CD4-positive, alpha-beta T cell (primary cell): ENCODE measurements at places on chromosomes 1 and 21. TPM values are rescaled to one million over a fixed set of nuclear protein-coding genes. Genes with fewer than 3 reads are reported as not detected.

DNA sequence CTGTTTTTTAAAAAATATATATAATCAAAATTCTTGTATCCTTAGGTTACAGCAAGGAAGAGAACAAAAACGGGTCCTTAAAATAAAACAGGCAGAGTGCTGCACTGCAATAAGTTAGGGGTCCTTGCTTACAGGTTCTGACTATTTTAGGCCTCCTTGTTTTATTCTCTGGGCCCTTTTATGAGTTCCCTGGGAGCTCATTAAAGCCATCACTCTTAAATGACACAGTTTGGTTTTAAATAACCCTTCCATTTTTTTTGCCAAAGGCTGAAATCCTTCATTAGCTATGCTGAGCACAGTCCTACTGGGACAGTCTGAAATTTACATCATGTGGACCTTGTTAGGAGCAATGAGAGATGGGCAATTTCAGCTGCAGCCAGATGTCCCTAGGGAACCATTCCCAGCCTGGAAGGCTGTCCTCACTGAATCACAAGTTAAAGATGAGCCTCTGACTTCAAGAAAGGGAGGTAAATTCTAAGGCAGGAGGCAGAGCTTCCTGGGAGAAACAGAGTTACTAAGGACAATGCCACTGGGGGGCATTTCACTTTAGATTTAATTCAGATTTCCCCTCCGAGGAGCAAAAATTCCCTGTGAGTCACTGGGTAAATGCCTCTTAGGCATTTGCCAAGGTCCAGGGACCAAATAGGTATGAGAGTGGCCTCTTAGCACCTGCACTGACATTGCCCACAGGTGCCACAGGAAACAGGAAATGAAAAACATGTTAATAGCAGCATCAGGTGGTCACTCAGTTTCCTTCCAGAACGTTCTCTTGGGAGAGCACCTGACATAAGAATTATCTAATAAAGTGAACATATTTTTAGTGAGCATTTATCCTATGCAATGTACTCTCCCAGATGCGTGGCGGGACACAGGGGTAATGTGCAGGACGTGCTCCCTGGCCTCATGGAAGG is 3.8 kb upstream of the MUL1 start:
- H3K4me1 ChIP-seq: peaks cover 17% of the 10 kb centered on the region
- DNase-seq: no peak
- H3K36me3 ChIP-seq: no peaks in the 10 kb centered on the region

DNA sequence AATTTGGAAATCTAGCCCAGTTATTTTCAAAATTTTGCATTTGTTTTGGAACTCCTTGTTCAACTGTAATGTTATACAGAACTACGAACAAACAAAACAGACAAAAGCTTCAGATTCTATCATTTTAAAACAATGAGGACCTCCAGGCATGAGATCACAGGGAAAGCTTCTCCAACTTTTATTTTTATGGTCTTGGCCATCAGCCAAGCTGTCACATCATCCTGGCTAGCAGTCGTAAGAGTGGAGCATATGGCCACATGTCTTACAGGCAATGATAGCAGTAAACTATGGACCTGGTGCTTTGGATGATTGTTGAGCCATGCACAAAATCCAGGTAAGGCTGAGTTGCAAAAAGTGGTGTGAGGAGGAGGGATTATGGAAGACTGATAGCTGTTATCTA is 299.6 kb downstream of the LMX1A start:
- no peak overlapping the region for H3K27ac ChIP-seq
- no peaks in the 10 kb centered on the region for H3K4me1 ChIP-seq

GRCh38 chr1:7462617-7463016 is 308.5 kb upstream of the VAMP3 start:
- no peaks in the 10 kb centered on the region for H3K36me3 ChIP-seq
- H3K27me3 ChIP-seq: no peaks in the 10 kb centered on the region
- no peak overlapping the region for H3K27ac ChIP-seq
- H3K4me1 ChIP-seq: no peaks in the 10 kb centered on the region
- DNase-seq: no peak

DNA sequence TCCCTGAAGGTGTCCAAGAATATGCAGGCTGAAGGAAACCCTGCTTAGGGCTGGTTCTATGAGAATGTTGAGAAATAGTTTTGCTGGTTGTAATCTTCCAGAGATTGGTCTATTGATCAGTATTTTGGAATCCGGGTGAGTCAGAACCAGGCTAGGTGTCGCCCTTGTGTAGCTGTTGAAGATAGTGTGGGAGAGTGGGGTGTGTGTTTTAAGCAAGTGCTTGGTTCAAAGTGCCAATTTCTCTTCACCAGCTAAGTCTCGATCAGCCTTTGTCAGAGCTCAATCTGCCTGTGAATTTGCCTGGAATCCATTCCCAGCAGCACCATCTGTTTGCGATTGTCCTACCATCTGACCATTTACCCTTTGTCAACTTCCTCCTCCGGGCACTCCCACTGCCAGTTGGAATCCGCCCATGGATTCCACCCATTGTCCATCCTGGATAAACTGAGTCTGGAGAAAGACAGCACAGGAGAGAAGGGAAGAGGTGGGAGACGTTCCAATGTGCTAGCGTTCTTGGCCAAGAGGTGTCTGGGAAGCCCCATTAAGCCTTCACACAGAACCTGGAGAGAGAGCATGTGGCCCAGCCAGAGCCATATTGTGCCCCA is 59.4 kb upstream of the CYP2J2 start:
- no peak for DNase-seq
- H3K27ac ChIP-seq: no peak overlapping the region
- no peaks in the 10 kb centered on the region for H3K36me3 ChIP-seq
- H3K27me3 ChIP-seq: peaks cover 2% of the 10 kb centered on the region

- H3K4me3 ChIP-seq: peak overlapping the region; percentile 41
- peak; percentile 84 for DNase-seq
- peaks cover 99% of the 10 kb centered on the region for H3K4me1 ChIP-seq
- H3K27me3 ChIP-seq: no peaks in the 10 kb centered on the region
- peaks cover 24% of the 10 kb centered on the region for H3K36me3 ChIP-seq
- H3K27ac ChIP-seq: peak overlapping the region; percentile 86
Measured at GRCh38 chr1:226679853-226680516, 59.1 kb downstream of the ITPKB start.

GRCh38 chr21:24829397-24829796 is 777.9 kb downstream of the MRPL39 start:
- H3K27me3 ChIP-seq: no peaks in the 10 kb centered on the region
- H3K4me3 ChIP-seq: no peak overlapping the region
- H3K36me3 ChIP-seq: no peaks in the 10 kb centered on the region
- H3K27ac ChIP-seq: no peak overlapping the region

- DNase-seq: no peak
- H3K27ac ChIP-seq: peak overlapping the region; percentile 89
- peaks cover 16% of the 10 kb centered on the region for H3K4me1 ChIP-seq
- H3K4me3 ChIP-seq: peak overlapping the region; percentile 79
- H3K36me3 ChIP-seq: peaks cover 30% of the 10 kb centered on the region
- no peaks in the 10 kb centered on the region for H3K27me3 ChIP-seq
Measured at GRCh38 chr1:186375929-186376319, 286 bp downstream of the ODR4 start.

- H3K4me3 ChIP-seq: no peak overlapping the region
- H3K36me3 ChIP-seq: no peaks in the 10 kb centered on the region
- H3K4me1 ChIP-seq: no peaks in the 10 kb centered on the region
- DNase-seq: no peak
- no peaks in the 10 kb centered on the region for H3K27me3 ChIP-seq
Measured at GRCh38 chr1:87120779-87121178, 206.3 kb downstream of the HS2ST1 start.

- H3K4me1 ChIP-seq: no peaks in the 10 kb centered on the region
- no peak for DNase-seq
- no peaks in the 10 kb centered on the region for H3K36me3 ChIP-seq
- H3K27ac ChIP-seq: no peak overlapping the region
- H3K4me3 ChIP-seq: no peak overlapping the region
Measured at GRCh38 chr1:207933205-207933800, 22.4 kb upstream of the CD34 start.

GRCh38 chr1:67582625-67583461 is 102.2 kb upstream of the GADD45A start:
- no peaks in the 10 kb centered on the region for H3K36me3 ChIP-seq
- H3K27ac ChIP-seq: no peak overlapping the region
- H3K4me3 ChIP-seq: no peak overlapping the region
- no peak for DNase-seq

DNA sequence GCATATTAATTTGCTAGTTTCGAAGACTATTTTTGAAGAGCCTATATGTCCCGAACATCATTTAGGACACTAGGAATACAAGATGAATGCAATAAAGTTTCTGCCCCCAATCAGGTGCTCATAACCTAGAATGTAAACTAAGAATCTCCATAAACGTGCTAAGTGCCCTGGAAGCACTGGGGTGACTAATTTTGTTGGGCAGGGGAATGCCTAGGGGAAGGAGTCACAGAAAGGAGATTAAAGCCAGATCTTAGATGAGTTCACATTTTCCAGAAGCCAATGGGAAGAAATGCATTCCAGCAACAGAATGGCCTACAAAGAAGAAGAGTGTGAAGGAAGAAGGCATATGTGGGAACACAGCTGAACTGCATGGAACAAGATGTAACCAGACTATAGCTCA is 19.5 kb downstream of the SCYL3 start:
- no peaks in the 10 kb centered on the region for H3K27me3 ChIP-seq
- no peak for DNase-seq
- no peaks in the 10 kb centered on the region for H3K4me1 ChIP-seq
- no peak overlapping the region for H3K4me3 ChIP-seq

DNA sequence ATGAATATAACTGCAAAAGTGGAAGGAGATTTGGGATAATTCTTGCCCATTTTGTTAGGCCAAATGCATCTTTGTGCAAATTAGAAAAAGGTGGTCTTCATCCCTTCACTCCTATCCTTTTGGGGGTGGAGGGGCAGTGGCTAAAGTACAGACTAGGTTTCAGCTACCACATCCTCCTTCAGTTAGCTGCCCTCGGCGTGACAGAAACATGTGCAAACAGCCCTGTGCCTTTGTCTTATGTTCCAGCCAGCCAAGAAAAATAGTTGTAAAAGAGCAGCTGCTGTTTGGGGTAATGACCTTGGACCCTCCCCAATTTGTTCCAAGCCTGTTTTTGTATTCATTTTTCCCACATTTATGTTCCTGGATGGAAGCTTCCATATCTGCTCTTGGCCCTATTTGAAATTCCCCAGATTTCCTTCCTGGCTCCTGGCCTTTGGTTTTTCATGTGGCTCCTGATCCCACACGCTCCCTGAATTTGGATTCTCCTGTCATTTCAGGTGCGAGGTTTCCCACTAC is 8.3 kb upstream of the LGALS8 start:
- H3K4me3 ChIP-seq: no peak overlapping the region
- no peak overlapping the region for H3K27ac ChIP-seq
- DNase-seq: no peak
- no peaks in the 10 kb centered on the region for H3K36me3 ChIP-seq

GRCh38 chr1:114547076-114547475 is 34.3 kb downstream of the BCAS2 start:
- H3K4me1 ChIP-seq: no peaks in the 10 kb centered on the region

GRCh38 chr1:201016211-201016651 is 7.3 kb downstream of the KIF21B start:
- peaks cover 16% of the 10 kb centered on the region for H3K36me3 ChIP-seq
- no peak overlapping the region for H3K27ac ChIP-seq
- DNase-seq: no peak
- no peak overlapping the region for H3K4me3 ChIP-seq
- no peaks in the 10 kb centered on the region for H3K27me3 ChIP-seq

- no peaks in the 10 kb centered on the region for H3K4me1 ChIP-seq
- H3K36me3 ChIP-seq: no peaks in the 10 kb centered on the region
- no peak overlapping the region for H3K27ac ChIP-seq
- no peak for DNase-seq
- H3K27me3 ChIP-seq: peaks cover 5% of the 10 kb centered on the region
- H3K4me3 ChIP-seq: no peak overlapping the region
Measured at GRCh38 chr1:169745015-169745861, 11.4 kb upstream of the SELE start.

- no peak overlapping the region for H3K27ac ChIP-seq
- H3K27me3 ChIP-seq: no peaks in the 10 kb centered on the region
- peaks cover 9% of the 10 kb centered on the region for H3K4me1 ChIP-seq
- H3K36me3 ChIP-seq: no peaks in the 10 kb centered on the region
- no peak overlapping the region for H3K4me3 ChIP-seq
Measured at GRCh38 chr1:54945393-54945936, 35.0 kb upstream of the TMEM61 start.

GRCh38 chr1:116387551-116387950 is 14.5 kb downstream of the ATP1A1 start:
- H3K4me3 ChIP-seq: no peak overlapping the region
- no peak overlapping the region for H3K27ac ChIP-seq
- no peak for DNase-seq
- H3K27me3 ChIP-seq: no peaks in the 10 kb centered on the region
- peaks cover 30% of the 10 kb centered on the region for H3K4me1 ChIP-seq
- H3K36me3 ChIP-seq: peaks cover 90% of the 10 kb centered on the region

DNA sequence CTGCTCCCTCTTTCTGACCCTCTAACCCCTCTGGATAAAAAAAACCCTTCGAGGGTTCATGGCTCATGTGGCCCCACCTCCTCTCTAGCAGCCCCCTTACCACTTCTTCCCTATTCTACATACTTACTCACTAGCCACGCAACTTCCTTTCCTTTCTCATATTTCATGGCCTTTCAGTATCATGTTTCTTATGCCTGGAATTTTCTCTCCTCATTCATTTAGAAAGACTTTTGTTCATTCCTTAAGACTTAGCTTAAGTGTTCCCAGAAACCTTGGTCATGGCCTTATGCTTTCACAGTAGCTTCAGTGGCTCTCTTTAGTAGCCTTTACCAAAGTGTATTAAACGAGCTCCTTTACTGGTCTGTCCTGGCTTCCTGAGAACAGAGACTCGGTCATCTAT is 6.1 kb downstream of the ACP6 start:
- no peak for DNase-seq
- no peaks in the 10 kb centered on the region for H3K27me3 ChIP-seq
- no peak overlapping the region for H3K27ac ChIP-seq
- peaks cover 5% of the 10 kb centered on the region for H3K36me3 ChIP-seq
- no peak overlapping the region for H3K4me3 ChIP-seq

- no peaks in the 10 kb centered on the region for H3K27me3 ChIP-seq
- H3K27ac ChIP-seq: no peak overlapping the region
- no peak overlapping the region for H3K4me3 ChIP-seq
Measured at GRCh38 chr1:80675454-80675853, 1125.3 kb upstream of the ADGRL2 start.

- peak overlapping the region; percentile 56 for H3K27ac ChIP-seq
- peaks cover 21% of the 10 kb centered on the region for H3K4me1 ChIP-seq
- DNase-seq: peak; percentile 14
- no peaks in the 10 kb centered on the region for H3K36me3 ChIP-seq
Measured at GRCh38 chr1:58718435-58718834, 18.6 kb upstream of the MYSM1 start.

GRCh38 chr1:207007352-207008033 is 25.1 kb downstream of the C1orf116 start:
- H3K4me3 ChIP-seq: no peak overlapping the region
- H3K27ac ChIP-seq: no peak overlapping the region
- no peaks in the 10 kb centered on the region for H3K36me3 ChIP-seq

Gene AMY1C
- not detected for total RNA-seq

Gene DIO1
- total RNA-seq: not detected

Gene BRDT
- not detected for total RNA-seq

Gene CFAP141
- total RNA-seq: not detected

Gene EDN2
- total RNA-seq: not detected

Gene BSND
- total RNA-seq: not detected

Gene LIPI
- total RNA-seq: not detected

Gene CD5L
- not detected for total RNA-seq

Gene APH1A
- 122 TPM for total RNA-seq
